ENCODE measurements at places on chromosomes 13 and 19.

DNA sequence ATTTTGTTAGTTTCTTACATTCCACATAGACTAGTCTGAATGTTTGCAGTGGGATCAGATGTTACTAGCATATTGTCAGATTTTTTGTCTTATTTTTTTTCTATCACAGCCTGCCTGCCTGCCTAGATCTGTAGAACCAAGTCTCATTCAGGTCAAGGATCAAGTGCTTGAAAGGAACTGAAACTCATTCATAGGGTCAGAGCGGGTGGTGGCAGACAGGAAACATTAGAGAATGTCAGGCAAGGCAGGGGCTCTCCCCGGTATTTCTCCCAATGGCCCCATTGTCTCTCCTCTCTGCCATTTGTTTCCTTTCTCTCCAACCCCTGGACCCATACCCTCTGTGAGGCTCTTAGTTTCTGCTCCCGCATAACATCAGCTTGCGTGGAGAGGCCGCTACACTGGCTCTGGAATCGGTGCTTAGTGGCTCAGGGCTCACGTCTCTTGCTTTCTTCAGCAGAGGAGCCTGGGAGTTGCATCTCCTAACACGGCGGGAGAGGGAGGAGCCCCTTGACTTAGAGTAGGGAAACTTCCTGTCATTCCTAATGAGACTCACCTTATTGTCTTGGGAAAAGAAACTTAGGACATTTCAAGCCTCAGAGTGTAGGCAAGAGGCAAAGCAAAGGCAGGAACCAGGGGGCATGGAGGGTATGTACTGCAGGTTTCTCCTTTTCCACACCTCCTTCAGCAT lies 35.6 kb upstream of the SPATA13 start:
- DNase-seq, result no peak

GRCh38 chr13:71096421-71096820 lies 770.6 kb downstream of the DACH1 start:
- DNase-seq, result no peak

DNA sequence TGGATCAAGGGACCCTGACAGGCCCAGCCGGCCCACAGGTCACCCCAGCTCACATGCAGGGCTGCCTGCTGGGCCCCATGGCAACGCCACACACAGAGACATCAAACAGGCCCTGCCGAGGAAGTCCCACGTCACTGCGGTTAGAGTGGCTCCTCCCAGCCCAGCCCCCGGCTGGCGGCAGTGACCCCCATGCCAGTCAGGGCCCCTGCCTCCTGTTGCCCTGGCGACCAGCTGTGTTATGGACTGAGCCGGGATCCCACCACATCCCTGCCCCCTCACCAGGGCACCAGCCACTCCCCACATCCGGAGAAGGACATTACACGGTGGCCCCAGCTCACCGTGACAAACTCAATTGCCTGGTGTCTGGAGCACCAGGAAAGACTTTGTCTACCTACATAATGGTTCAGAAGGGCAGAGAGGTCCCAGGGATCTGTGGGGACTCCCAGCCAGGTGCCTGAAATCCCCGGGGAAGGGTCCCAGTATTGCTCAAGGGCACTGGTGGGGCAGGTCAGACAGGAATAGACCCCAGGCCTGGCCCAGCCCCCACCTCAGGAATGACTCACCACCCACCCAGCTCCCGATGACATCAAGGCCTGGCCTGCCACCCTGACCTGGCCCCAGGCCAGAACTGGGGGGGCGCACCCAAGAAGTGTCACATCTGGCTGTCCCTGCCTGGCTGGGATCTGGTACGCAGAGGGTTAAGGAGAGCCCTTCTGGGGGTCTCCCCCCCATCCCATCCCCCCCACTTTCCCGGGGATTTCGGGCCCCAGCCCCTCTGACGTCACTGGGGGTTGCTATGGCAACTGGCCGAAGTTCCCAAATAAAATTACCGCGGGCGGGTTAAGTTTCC lies 30.2 kb upstream of the NANOS3 start:
- DNase-seq, result no peak

DNA sequence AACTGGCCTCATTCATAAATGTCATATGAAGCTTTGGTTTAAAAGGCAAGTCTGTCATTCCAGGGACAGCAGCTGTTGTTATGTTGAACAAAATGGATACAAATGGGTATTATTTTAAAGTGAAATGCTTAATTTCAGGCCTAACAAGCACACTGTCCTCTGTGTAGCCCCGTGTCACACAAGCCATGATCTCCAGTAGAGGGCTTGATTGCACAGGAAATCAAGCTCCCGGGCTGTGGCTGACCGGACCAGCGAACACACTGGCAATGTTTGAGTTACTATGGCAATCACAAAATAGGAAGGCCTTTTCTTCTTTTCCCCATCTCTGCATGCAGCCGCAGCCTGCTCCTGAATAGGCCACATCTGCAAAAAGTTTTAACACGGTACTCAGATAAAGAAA lies 64.0 kb upstream of the GSX1 start:
- no peak for DNase-seq

- DNase-seq, result no peak
These were observed at the start of gene TRIP10 for GRCh38 chr19:6739390-6739882. Gene TRIP10 (plus strand): TSS chr19:6739680. CDS start chr19:6739762, 82 bp downstream.

- DNase-seq, result no peak
These were observed 13.7 kb downstream of the LILRA1 start for GRCh38 chr19:54606891-54607784.

DNA sequence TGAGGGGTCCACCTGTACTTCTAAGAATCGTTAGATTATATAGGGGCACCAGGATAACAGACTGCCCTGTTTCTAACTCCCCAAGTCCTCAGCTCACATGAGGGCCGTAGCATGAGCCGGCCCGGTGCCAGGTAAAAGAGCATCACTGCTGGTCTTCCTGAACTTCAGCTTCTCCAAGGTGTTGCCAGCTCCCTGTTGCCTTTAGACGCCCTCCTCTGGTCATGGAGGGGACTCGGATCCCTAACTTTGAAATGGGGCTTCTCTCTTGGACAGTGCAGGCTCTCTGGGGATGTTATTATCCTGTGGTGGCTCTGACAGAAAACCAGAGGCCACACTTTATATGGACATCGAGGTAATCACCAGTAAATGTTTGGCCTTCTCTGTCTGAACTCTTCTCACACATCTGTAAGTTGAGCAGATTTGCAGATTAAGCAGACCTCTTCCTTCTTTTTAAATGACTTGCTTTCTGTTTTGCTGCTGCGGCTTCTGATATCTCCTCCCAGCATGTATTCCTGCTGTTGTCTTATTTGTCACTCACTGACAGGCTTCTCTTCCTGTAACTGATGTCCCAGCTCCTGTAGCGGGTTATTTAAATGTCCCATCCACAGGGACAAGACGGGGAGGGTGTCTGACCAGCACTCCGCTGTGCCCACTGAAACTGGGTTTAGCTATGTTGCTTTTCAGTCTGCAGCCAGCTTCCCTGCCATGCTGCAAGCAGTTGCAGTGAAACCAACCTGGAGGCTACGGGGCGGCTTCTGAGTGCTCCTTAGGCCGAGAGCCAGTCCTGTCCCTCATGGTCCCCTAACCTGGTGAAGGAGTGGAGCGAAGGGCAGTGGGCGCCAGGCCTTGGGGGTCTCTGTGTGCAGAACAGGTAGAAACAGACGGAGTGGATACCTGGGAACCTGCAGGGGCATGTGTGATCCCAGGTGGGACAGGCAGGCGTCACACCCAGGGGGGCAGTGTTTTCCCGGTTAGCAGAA lies 39.2 kb downstream of the TSSK6 start:
- no peak for DNase-seq

DNA sequence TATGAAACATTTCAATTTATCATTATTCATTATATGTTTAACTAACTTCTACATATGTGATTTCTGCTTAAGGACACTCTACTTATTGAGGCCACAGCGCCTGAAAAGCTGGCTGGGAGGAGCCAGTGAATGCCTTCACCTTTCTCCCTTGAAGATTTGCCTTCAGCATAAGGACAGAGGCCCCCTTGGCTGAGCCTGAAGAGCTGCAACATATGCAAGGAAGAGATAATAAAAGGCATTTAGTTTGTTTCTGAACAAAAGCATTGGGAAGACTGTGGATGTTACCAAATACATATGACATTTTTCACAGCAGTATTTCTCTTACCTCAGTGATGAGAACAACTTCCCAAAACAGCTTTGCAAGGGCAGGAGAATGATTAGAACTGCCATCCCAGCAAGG lies 92.1 kb downstream of the ABCC4 start:
- no peak for DNase-seq

DNA sequence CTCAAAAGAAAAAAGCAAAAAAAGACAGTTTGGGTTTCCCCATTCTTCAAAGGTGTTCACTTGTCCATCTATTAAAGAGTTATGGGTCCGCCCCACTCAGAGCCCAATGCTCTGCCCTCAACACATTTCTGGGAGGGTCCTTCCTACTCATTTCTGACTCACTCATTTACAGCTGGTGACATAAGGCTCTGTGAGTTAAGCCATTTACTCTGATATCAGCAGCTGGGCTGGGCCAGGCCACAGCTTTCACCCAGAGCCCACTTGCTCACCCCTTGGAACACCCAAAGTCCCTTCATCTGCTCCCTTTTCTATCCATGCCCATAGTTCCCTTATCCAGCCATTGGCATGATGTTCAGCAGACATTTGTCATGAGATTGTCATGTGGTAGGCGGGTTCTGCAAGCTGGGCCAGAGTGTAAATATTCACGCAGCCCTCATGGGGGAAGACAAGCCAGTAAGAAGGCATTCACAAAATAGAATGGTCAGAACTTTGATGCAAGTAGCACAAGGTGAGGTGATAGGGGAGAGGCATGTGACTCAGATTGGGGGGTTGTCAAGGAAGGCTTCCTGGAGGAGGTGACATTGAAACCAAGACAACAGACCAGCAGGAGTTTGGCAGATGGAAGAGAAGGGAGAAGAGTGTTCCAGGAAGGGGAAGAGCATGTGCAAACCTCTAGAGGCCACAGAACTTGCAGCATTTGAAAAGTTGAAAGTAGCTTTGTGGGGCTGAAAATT lies 5.9 kb downstream of the MAST1 start:
- DNase-seq, result no peak

DNA sequence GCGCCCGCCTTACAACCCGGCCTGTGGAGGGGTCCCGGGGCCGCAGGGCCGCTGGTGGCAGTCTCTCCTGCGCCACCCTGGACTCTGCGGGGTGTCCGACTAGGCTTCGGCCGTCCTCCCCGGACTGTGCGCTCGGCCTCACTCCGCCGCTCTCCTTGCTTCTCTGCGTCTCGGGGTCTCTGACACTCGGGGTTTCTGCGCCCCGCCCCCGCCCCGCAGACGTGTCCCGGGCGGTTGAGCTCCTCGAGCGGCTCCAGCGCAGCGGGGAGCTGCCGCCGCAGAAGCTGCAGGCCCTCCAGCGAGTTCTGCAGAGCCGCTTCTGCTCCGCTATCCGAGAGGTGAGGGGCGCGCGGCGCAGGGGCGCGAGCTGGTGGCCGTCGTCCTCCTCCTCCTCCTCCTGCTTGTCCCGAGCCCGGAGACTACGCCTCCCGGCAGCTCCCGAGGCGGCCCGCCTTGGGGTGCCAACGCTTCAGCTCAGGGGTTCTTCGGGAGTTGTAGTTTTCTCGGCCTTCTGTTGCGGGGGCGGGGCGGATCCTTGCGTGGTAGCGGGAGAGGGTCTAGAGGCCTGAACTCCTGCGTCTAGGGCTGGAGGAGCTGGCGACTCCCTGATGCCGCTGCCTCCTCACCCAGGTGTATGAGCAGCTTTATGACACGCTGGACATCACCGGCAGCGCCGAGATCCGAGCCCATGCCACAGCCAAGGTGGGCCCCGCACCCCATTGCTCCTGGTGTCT lies 627 bp downstream of the LIN7B start:
- no peak for DNase-seq

DNA sequence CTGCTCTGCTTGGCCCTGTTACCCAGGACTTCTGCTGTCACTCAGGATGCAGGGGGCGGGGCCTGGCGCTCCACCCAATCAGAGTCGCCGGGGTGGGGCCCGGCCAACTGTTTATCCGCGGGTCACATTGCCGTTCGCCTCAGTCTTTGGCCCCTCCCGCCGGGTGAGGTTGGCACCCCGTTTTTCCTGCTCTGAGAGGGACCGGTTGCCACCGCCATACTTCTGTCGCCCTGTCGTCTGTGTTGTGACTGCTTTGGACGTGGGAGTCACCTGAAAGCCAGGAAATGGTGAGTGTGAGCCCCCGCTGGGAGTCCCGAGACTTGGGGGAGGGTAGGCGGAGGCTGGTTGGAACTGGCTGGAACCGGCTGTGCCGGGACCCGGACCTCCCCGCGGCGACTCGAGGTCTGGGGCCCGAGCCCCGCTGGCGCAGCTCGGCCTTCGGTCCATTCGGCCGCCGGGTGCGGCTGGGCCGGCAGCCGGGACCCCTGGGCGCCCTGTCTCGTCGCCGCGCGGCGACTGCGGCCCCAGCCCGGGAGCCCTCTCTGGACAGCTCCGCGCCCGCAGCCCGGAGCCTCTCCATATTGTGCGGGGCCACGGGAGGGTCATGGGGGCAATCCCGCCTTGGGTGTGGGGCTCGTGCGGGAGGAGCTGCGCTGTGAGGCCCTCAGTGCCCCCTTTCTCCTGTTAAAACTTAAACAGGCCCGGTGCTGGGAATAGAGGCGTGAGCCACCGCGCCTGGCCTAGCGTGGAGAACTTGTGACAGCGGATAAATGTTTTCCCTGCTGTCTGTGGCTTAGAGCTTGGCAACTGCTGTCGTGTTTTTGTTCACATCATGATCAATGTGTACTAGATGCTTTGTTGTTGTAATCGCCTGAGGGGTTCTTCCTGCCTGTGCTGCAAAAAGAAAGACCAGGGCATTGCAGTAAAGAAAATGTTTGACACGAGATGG lies at the start of gene ZNF844:
Gene ZNF844, plus strand, starts transcription at position 142 of the 949 bp plus-strand sequence. Its CDS starts 143 bp downstream, at position 285.
- DNase-seq, result peak; percentile 42

- no peak for DNase-seq
These were observed 17.0 kb downstream of the SUGT1 start for GRCh38 chr13:52669677-52670076.

GRCh38 chr13:50740052-50740741 lies 103.3 kb downstream of the DLEU7 start:
- no peak for DNase-seq

GRCh38 chr13:112249644-112250610 lies 126.2 kb upstream of the SPACA7 start:
- no peak for DNase-seq

Measured in cortex of kidney (tissue), 1 donor.